Amniotic epithelial cell (primary cell): ENCODE measurements at places on chromosomes 4 and X.

GRCh38 chrX:14295426-14295825, 233.9 kb upstream of the GLRA2 start:
- no peak for DNase-seq

GRCh38 chrX:5388087-5388486, 840.6 kb downstream of the NLGN4X start:
- DNase-seq: no peak

GRCh38 chrX:142251202-142251601, 46.1 kb upstream of the MAGEC2 start:
- no peak for DNase-seq

DNA sequence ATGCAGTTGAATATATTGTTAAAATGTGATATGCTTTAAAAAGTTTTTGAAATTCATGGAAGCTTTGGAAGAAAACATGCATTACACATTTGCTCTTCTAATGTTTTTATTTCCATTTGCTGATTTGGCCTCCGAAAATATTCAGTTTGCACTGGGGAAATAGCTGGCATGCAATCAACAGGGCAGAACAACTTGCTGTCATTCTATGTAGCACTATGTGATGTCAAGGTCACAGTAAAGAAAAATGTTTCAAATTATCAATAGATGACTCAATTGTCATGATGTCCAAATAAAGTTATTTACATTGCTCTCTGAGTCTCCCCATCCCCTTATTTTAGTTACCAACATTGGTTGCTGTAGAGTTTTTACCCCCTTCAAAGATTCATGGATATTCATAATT, 119.2 kb downstream of the TLL1 start:
- DNase-seq: no peak

- DNase-seq: no peak
Observed at GRCh38 chr4:33711826-33712225, 2532.5 kb downstream of the ARAP2 start.

GRCh38 chr4:129326571-129327460, 230.9 kb downstream of the C4orf33 start:
- no peak for DNase-seq

DNA sequence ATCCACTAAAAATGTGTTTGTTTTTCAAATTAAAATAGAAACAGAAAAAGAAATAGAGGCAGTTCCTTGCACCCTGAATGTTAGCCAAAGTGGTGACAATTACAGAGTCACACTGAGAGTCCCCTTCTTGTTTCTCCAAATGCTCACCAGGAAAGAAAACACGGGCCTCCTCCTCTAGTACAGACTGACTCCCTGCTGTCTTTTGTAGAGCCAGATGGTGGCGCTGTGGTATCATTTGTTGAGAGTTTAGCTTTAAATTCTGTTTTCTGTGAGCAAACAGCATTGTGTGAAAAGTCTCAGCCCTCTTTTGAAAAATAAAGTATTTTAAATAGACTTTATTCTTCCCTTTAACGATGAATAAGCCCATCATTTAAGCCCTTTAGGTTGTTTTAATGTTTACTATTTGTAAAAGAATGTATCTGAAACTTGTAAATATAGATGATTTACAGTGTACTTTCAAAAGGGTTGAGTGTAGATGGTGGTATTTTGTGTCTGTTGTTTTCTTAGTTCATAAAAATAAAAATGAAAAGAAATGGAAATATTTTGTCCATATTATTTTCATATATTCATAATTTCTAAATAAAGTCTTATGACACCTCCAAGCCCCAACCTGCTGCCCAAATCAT, 36.9 kb upstream of the ATOH1 start:
- DNase-seq: peak; percentile 34

GRCh38 chr4:83197555-83198235, 83.2 kb upstream of the PLAC8 start:
- DNase-seq: no peak

- no peak for DNase-seq
Observed at GRCh38 chr4:186604124-186604807, 48.9 kb upstream of the MTNR1A start.

- peak; percentile 11 for DNase-seq
Observed at GRCh38 chr4:102139132-102139573, 206.1 kb downstream of the SLC39A8 start.
